Stimulated activated CD4-positive, alpha-beta T cell treated with anti-CD3 and anti-CD28 coated beads, Interleukin-15, amount 100 ng/mL, for 1 hour (primary cell): ENCODE measurements at places on chromosomes 5 and 9.

DNA sequence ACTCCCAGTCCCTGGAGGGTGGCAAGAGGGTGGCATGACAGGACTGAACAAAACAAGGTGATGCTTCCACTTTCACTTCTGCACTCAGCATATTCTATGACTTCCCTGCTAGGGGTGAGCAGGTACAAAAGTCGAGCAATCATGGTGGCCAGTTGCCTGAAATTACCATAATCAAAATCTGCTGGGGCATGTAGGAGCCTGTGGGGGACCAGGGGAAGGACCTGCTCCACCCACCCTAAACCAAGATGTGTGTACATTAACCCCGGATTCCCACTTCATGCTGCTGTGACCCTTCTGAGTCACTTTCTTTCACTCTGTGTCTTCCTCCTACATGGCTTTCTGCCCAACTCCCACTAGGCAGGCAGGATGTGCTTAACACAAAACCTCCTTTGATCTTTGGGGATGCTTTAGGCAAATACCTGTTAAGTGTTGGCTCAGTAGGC is 73.3 kb upstream of the PHF24 start:
- DNase-seq = no peak

DNA sequence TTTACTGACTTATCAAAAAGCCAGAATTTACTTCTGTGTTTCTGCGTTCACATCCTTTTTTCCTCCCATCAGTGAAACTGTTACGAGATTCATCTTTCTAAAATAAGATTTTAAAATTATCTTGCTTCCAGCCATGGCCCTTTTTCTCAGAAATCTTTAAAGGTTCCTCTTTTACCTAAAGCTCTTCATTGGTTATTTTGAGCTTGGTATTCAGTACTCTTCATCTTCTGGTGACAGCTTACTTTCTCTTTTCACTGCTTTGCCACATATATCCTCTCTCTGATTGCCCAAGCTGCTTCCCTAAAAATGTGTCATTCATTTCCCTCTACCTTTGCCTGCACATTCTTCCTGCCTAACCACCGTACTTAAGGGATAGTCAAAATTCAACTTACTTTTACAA is 32.3 kb downstream of the TGFBR1 start:
- DNase-seq = no peak

GRCh38 chr9:125989090-125989501 is 241.9 kb downstream of the PBX3 start:
- no peak for DNase-seq

- DNase-seq = no peak
These were observed 177.4 kb downstream of the ELAVL2 start for GRCh38 chr9:23648651-23649050.

- no peak for DNase-seq
These were observed 48.9 kb downstream of the DYNC2I2 start for GRCh38 chr9:128607642-128608350.

DNA sequence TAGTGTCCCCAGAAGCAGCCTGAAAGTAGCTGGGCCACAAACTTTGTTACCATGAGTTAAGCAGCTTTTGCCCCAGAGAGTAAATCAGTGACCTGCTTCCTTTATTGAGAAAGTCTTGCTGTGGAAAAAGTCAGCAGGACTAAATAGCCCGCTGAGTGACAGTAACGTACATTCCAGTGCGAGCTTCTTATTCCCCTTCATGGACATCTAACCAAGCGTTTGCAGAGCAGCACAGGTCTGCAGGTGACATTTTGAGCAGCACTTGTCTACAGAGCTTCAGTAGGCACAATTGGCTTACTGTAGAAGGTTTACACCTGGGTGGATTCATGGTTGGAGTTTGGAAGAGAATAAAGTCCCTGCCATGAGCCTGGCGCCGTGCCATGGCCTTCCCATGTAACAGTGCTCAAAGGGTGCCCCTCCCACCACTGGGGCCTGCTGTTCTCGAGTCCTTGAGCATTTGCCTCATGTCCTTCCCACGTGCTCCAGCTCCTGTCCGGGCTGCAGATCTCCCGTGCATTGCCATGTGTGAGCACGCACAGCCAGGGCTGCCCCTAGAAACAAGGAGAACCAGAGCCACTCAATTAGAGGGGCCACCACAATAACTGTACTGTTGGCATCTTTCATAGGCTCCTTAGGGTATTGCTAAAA is 41.3 kb upstream of the GRHPR start:
- DNase-seq = no peak

DNA sequence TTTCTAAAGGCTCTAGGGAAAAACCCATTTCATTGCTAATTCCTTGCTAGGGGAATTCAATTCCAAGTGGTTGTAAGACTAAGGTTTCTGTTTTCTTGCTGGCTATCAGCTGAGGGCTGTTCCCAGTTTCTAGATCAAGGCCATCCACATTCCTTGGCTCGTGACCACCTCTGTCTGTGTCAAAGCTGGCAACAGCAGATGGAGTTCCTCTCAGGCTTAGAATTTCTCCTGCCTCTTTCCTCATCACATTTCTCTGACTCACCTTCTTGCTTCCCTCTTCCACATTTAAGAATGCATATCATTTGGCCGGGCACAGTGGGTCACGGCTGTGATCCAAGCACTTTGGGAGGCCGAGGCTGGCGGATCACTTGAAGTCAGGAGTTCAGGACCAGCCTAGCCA is 19.0 kb downstream of the DAB2IP start:
- DNase-seq = no peak

DNA sequence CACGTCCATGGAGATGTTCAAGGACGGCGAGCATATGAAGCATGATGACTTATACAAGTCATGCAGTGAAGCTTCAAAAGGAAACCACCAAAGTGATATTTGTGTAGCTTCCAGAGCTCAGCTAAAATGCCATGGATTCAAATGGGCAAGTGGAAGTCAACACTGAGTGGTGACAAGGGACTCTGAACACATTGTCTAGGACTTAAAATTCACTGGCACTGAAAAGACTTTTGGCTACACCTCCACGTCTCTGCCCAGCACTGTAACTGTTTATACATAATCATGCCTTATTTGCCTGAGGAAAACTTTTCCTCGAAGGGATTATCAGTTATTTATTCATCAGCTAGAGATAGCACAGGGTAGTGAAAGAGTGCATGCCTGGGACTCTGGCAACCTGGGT is 15.2 kb downstream of the CTXN3 start:
- DNase-seq = no peak
